ENCODE measurements at places on chromosomes 3 and 15.

DNA sequence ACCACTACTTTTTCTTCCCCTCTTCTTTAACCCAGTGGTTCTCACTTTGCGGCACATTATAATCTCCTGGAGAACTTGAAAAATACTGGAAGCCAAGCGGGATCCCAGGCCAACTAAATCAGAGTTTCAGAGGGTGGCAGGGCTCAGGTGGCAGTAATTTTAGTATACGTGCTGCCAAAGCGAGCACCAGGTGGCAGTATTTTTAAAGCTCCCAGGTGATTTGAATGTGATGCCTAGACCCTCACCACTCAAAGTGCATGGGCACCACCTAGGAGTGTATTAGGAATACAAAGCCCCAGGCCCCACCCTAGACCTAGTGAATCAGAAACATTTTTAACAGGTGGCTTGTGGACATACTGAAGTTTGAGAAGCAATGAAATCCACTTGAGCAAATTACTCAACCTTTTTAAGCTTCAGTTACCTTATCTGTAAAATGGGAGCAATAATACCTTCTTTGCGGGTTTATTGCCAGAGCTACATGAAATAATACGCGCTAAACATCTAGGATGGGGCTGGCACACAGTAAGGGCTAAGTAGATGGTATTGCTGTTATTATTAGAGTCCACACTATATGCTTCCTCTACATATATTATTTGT, 8.3 kb downstream of the B3GALNT1 start:
- no peak for DNase-seq

- DNase-seq = no peak
Measured at GRCh38 chr15:94312946-94313345, 81.6 kb downstream of the MCTP2 start.

DNA sequence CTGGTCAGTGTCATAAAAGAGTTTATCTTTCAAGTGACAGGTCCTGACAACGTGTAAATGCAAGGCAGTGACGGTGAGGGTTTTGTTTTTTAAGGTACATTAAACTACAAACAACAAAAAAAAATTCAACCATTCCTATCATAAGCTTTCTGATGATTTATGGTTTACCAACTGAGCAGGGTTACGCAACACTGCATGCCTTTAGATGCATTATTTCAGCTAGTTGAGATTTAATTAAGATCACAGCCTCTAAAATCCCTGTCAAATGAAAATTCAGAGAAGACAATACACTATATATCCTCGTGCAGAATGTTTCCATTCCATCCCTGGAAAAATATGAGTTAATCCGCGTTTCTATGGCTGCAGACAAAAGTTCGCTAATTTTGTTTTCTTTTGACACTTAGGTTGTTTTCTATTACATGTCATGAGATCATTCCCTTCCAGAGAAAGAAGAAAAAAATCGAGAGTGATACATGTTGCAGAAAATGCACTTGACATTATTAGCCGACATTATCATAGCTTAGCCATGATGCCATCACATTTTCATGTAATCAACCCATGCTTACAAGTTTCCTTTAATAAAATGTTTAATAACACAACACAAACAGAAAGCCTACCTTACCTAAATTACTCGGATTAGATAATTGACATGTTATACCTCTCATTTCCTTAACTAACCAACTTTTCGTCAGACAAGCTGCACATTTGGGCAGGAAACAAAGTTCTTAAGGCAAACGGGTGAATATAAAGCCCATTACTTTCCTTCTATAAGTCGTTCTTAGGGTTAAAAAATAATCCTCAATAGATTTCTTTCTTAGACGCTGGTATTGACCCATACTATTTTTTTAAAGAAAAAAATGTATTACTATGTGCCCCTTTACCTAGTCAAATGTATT, 521.2 kb downstream of the FOXP1 start:
- no peak for DNase-seq

GRCh38 chr15:92528736-92529135, 126.8 kb downstream of the FAM174B start:
- DNase-seq = no peak

DNA sequence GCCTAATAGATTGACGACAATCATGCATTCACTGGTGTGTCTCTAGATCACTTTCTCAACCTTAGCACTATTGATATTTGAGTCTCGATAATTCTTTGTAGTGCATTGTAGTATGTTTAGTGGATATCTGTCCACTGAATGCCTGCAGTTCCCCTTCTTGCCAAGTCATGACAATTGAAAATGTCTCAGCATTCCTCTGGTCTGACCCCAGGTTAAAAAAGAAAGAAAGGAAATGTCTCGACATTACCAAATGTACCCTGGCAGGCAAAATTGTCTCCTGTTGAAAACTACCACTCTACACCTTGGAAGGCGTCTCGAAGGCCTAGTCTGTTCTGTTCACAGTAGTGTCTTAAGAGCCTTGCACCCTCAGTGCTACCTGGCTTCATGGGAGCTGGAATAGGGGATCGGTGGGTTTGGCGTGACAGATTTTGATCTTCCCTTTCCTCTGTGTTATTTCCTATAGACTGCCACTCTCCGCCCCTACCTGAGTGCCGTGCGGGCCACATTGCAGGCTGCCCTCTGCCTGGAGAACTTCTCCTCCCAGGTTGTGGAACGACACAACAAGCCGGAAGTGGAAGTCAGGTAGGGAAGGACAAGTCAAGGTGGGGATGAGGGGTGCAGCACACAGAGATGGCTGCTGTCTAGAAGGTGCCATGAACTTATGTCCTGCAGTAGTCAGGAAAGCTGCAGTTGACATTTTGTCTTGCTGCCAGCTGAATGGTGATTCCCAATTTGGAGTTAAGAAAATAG, 4.5 kb downstream of the ARPC4 start:
- DNase-seq = no peak

GRCh38 chr3:148233403-148233802, 464.3 kb upstream of the AGTR1 start:
- no peak for DNase-seq

DNA sequence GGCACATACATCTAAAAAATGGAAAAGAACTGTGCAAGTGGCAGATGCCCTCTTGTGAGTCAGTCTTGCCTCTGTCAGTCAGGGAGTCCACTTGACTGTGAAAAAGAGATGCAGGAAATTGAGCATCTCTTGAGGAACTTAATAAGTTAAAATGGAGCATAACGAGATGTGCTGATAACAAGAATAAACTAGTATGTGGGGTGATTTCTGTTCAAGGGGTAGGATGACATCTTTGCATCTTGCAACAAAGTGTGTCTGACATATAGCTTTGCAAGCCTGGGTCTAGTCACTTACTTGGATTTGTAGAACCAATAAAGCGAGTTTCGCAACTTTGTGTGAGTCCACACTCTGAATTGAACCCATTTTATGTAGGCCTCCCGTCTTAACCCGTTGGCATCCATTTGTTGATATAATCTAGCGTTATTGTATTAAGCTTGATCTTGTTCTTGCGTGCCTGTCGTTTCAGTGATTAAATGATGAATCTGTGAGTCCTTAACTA, 2.2 kb downstream of the USP3 start:
- DNase-seq = no peak

- DNase-seq = no peak
Measured at GRCh38 chr3:51243924-51244323, 141.2 kb upstream of the MANF start.

GRCh38 chr3:8945890-8946600, 17.2 kb downstream of the RAD18 start:
- no peak for DNase-seq

GRCh38 chr3:188338086-188338485, 184.1 kb downstream of the LPP start:
- DNase-seq = no peak

DNA sequence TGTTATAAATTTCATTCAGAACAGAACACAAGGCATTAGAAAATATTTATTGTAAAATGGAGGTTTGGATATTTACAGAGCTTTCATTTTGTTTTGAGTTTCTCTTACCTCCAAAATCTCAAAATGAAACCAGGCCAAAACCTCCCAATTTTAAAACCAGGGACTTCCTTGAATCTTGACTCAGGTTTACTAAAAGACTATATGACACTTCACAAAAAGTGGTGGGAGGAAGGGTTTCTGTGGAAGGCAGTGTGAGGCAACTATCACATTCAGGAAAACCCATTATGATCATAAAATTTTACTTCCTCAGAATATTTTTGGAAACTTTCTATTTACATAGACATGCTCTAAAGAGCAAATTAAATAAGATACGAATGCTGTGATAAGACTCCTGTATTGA, 205.8 kb upstream of the EOMES start:
- DNase-seq = no peak

DNA sequence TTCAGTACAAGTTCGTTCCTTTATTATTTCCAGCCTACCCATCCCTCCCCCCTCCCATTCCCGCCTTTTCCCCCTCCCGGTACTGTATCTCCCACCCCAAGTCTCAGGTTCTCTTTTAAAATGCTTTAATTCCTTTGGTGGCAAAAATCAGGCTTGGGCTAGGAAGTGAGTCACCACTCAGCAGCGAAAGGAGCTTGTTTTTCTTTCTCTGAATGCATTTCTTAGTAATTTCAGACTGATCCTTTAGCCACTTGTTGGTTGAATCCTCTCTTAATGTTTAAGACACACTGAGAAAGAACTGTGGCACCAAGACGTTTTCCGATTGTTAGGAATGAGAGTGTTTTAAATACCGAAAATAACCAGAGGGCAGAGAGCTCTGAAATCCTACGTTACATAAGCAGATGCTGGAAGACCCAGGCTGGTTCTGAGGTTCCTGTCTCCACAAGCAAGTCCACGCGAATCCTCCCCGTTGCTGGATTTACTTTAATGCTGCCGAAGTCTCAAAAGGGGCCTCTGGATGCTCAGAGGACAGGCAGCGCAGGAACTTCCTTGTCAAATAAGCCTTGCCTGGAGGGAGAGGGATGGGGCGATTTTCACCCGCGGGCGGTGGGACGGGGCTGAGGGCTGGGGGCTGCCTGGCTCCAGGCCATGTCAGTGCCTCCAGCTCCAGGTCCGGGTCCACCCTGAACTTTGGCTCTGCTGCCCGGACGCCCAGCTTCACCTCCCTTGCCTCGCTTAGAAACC, 854 bp upstream of the COL8A1 start:
- no peak for DNase-seq

- no peak for DNase-seq
Measured at GRCh38 chr3:188764609-188765008, 407.2 kb upstream of the TPRG1 start.

DNA sequence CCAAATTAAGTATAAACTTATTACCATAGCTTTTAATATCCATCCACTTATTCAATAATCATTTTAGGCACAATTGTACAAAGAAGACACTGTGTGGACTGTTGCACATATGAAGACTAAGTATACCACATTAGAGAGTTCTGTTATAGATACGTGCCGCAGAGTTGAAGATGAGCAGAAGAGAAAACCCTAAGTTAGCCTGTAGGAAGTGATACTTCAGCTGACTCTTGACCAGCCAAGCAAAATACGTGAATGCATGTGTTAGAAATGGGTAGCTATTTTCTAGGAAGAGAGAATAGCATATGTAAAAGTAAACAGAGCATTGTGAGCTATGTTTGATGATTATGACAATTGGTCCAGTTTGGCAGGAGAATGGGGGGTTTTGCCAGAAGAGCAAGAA, 272.0 kb upstream of the ATP11B start:
- no peak for DNase-seq

GRCh38 chr3:16472593-16472992, 40.9 kb downstream of the RFTN1 start:
- DNase-seq = no peak

DNA sequence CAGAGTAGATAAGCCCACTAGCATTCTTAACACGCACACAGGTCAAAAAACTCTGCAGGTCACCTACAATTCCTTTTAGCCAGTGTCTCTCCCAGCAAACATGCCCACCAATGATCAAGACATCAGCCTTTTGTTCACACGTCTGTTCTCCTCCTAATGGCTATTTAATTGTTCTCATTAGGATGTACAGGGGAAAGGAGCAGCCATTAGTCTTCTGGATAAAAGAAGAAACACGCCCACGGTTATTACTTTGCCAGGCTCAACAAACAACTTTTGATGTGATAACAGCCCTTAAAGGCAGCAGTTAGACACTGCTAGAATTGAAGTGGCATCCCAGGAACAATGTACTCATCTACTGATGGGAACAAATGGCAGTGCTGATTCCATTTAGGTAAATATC, 108.8 kb downstream of the NTRK3 start:
- DNase-seq = no peak

- no peak for DNase-seq
Measured at GRCh38 chr3:194685065-194685717, 492 bp upstream of the FAM43A start.

DNA sequence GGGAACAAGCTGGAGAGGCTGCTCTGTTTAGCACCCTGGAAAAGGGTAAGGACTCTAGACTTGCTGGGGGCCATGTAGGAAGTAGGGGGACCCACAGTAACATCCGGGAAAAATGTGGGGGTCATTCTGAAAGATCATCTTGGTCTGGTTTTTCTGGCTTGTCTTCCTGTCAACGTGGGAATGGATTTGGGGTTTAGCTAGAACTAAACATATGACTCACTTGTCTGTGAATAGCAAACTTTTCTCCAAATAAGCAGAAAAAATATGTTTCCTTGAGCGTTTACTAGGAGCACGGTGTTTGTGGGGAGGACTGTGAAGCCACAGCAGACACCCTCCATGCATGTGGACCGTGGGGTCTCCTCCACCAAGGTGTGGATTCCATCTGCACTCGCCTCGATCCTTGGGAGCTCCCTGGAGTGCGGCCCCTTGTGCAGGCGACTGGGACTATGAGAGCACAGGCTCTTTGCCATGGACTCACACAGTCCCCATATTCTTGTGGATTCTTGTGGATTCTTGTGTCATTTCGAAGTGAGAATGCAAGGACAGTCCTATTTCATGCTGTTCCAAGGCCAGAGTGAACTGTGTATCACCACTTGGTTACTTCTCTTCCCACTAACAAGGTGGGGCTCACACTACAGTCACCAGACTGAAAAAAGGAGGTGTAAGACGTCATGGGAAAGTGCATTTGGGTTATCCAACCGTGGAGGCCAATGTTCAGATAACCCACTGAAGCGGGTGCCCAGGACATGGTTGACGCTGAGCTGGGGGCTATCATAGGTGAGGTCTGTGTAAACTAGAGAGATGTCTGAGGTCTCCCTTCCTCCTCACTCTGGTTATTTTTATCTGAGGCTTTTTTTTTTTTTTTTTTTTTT, 25.5 kb downstream of the PGPEP1L start:
- DNase-seq = no peak

GRCh38 chr3:177337541-177338331, 140.5 kb upstream of the TBL1XR1 start:
- DNase-seq = peak; percentile 78

GRCh38 chr3:124260206-124260915, 268.4 kb upstream of the ROPN1 start:
- peak; percentile 78 for DNase-seq

- no peak for DNase-seq
Measured at GRCh38 chr3:122060040-122060698, 5.0 kb downstream of the CD86 start.

- no peak for DNase-seq
Measured at GRCh38 chr3:153127788-153128187, 34.2 kb upstream of the RAP2B start.

- DNase-seq = no peak
Measured at GRCh38 chr3:13420831-13421765, 976 bp upstream of the NUP210 start.

- peak; percentile 60 for DNase-seq
Measured at GRCh38 chr3:101836652-101837598, 12.4 kb upstream of the NFKBIZ start.

All from GM04504 (cell line).